ENCODE measurements at places on chromosomes 6 and 20.

DNA sequence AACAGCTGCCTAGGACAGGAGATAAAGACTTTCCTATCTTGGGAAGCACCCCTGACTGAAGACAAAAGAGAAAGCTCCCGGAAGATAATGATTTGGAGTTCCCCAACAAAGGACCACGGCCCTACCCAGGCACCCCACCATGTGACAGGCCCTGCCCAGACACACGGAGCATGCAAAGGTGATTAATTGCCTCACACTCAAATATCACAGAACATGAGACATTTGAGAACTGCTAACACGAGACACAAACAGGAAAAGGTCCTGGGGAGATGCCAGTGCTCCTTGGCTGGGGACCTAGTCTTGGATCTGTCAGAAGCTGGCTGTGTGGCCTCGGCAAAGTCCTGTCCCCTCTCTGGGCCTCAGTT lies 82.5 kb upstream of the PTPN1 start:
- no peak for DNase-seq

- DNase-seq: no peak
Measured at GRCh38 chr20:10376270-10377075, 57.5 kb downstream of the MKKS start.

GRCh38 chr6:151749341-151749740 lies 58.1 kb upstream of the ESR1 start:
- no peak for DNase-seq

DNA sequence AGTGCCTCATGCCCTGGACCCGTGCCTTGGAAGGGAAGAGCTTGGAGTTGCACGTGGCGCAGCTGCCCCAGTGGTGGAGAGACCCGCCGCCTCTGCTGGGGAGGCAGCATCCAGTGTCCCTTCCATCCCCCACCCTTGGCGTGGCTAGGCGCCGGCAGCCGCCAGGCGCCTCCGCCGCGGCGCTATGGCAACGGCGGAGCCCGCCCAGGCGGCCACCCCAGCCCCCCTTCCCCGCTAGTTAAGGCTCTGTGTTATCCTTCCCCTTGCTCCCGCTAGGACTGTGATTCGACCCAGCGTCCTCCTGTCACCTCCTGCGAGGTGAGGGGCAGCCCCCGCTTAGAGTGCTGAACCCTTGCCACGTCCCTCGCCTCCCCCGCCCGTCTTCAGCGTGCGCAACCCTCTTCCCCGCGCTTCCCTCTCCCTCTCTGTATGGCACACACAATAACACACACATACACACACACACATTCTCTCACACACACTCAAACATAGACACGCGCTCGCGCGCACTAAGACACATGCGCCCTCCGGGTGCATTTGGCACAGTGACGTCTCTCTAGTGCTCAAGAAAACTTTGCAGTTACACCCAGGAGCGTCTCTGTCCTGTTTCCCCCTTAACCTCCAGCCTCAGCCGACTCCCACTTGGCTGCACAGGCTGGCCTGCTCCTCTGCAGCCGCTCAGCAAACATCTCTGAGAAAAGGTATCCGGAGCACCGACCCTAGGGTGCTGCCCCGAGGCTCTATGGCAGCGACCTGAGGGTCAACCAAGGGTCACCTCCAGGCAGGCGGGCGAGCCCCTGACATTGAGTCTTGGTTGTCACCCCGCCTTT lies 8.5 kb downstream of the GRIK2 start:
- DNase-seq: no peak

- no peak for DNase-seq
Measured at GRCh38 chr6:7137335-7138045, 29.7 kb downstream of the RREB1 start.

- no peak for DNase-seq
Measured at GRCh38 chr20:8322662-8323217, 190.7 kb downstream of the PLCB1 start.

DNA sequence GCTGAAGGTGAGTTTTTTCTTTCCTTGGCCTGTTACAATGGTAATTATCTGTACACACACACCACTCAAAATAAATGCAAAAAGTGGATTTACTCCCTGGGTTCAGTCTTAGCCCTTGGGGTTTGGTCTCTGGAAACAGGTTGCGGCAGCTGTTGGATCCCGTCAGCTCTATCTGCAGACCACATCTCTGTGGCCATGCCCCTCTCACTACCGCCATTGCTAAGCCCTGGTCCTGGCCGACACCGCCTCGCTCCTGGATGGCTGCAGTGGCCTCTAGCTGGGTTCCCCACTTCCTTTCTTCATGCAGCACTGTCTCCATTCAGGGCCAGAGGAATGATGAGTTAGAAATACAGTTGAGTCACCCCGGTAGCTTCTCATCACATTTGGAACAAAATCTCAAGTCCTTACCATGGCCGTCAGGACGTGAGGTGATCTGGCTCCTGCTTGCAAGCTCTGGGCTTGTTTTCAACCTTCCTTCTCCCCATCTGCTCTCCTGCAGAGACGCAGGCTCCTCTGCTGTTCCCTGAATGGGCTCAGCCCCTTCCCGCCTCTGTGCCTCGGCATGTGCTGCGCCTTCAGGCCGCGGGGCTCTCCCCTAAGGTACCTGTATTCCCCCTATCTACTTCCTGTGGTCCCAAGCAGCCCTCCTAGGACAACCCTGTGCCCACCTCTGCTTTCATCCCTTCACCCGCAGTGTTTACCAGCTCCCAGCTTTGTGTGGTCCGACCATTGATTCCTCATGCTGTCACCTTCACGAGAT lies 38.0 kb downstream of the EFCAB8 start:
- DNase-seq: no peak

DNA sequence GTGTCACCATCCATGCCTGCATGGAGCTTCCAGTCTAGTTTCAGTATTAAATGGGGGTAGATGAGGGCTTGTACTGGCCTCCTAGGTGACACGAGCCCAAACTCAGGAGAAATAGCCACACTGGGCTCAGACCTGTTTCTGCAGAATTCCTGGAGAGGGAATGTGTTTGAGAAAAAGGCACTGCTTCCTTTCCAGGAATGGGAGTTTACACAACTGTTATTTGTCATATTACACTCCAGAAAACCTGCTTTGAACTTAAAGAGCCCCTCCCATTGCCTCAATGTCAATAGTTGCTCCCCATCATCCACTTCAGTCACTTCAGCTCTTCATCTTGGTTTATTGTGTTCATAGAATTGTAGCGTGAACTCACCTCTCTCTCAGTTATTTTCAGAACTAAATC lies 151.5 kb downstream of the CFAP61 start:
- no peak for DNase-seq

DNA sequence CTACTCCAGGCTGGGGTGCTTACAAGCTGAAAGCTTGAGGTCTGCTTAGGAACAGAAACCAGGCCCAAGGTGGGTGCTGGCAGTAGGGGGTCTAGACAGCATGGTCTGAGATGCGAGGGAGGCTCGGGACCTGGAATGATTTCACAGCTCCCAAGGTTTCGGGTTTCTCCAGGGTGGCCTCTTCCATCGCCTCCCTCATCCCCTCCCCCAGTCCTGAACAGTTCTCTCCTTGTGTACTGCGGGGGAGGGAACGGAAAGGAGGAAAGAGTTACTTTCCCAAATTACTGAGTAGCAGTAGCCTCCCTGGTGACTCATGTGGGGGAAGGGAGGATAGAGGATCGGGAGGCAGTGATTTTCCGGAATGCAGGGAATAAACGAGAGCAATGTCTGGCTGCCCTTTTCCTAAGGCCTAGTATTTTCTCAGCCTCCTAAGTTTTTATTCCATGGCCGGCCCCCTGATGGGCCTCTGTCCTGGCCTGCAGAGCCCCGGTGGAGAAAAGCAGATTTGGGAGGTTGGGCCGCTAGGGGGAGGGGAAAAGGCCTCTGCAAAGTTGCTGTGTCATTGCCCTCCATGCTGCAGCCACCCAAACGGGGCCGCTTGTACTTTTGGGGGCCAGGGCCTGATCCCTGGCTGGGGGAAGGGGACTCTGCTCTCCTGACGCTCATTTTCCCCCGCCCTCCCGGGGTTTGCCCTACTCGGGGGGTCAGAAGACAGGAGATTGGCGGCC lies 1.5 kb downstream of the BRD2 start:
- DNase-seq: peak; percentile 75

- DNase-seq: no peak
Measured at GRCh38 chr6:160419488-160419887, 71.3 kb downstream of the SLC22A3 start.

DNA sequence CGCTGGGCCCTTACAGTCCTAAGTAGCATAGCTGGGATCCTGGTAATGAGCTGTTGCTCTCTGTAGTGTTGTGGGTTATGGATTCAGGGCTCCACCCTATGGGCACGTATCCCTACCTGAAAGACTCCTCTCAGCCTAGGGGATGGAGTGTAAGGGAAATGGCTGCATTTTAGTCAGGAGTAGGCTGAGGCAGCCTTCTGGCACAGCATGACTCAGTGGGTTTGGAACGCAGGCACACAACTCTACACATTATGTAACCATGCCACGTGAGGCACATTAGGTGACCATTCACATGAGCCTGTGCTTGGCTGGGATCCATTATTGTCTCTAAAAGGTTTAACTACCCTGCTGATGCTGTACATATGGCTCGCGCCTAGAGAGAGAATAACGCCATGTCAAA lies 27.8 kb downstream of the HDDC2 start:
- DNase-seq: peak; percentile 42

- no peak for DNase-seq
Measured at GRCh38 chr20:50513169-50514034, 3.2 kb downstream of the PTPN1 start.
